ENCODE measurements at places on chromosomes 13 and 19.

GRCh38 chr19:35272122-35272719, 3.5 kb downstream of the USF2 start:
- DNase-seq: no peak

DNA sequence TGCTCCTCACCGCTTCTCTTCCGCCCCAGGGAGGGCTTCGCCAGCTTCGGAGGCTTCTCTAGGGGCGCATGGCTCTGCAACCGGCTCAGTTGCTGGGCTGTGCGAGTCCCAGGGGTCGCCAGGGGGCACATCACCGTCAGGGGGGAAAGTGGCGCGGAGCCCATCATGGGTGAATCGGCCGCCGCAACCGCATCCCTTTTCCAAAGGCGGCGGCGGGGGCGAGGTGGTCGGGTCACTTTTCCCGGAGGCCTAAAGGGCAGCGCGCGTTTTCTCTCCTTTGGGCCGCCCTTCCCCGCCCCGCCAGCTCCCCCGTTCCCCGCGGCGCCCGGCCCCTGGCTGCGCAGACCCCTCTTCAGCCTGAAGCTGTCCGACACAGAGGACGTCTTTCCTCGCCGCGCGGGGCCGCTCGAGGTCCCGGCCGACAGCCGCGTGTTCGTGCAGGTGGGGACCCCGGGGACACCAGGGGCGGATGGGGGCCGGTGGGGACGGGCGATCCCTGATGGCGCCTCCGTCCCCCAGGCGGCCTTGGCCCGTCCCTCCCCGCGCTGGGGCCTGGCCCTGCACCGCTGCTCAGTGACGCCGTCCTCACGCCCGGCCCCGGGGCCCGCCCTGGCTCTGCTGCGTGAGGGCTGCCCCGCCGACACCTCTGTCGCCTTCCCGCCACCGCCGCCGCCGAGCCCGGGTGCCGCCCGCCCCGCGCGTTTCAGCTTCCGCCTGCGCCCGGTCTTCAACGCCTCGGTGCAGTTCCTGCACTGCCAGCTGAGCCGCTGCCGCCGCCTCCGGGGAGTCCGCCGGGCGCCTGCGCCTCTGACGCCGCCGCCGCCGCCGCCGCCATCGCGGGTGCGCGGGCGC, 1.7 kb downstream of the TGFBR3L start:
- no peak for DNase-seq

DNA sequence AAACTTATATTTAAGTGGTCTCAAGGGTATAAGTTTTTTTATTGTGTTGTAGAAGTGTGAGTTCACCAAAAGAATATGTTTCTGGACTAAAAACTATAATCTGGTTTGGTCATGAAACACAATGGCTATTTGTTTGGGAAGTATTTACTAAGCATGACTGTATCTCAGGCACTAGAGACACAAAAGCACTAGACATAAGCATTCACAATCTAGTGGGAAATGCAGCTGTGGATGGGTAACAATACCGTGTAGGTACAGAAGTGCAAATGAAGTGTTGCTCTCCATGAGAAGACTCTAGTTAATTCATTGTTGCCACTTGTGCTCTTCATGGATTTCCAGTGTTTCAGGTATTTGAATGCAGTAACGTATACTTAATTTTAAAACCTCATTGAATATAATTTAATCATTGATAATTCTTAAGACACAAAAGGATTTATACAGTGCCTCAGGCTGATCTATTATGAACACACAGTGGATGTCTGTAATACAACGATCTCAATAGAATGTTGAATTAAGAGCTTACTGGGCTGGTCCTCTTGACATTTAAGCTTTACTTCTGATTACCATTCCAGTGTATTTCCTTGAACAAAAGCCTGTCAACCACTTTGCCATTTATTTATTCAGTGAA, 50.9 kb downstream of the TPT1 start:
- DNase-seq: no peak

DNA sequence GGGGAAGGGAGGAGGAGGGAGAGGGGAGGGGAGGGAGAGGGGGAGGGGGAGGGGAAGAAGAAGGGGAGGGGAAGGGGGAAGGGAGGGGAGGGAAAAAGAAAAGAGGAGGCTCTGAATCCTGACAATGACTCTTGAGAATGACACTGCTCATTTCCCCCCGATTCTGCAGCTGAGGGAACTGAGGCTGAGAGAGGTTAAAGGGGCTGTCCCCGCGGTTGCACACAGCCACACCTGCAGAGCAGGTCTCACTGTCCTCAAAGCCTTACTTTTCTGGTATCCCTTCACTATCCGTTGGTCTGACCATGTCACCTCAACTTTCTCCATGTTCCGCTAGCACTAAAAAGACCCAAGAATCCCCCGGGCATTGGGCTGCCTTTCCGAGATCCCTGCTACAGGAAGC, 35.4 kb downstream of the CYP4F2 start:
- no peak for DNase-seq

Data from anterior cingulate cortex (tissue), 58 donors.